NCI-H1694 (cell line): ENCODE measurements at places on chromosomes 6 and 20.

DNA sequence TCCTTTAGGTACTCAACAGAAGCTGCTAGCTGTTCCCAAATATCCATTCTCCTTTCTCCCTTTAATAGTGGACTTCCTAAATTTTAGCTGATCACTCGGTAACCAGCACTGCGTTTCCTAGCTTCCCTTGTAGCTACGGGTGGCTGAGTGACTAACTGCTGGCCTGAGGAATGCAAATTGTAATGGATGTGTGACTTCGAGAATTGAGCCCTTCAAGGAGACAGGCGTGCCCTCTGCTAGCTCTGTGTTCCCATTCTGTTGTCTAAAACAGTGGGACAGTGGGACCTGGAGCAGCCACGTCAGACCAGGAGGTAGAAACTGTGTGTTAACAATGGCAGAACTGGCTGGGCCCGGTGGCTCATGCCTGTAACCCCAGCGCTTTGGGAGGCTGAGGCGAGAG, 56.5 kb downstream of the SCML4 start:
- DNase-seq: no peak

DNA sequence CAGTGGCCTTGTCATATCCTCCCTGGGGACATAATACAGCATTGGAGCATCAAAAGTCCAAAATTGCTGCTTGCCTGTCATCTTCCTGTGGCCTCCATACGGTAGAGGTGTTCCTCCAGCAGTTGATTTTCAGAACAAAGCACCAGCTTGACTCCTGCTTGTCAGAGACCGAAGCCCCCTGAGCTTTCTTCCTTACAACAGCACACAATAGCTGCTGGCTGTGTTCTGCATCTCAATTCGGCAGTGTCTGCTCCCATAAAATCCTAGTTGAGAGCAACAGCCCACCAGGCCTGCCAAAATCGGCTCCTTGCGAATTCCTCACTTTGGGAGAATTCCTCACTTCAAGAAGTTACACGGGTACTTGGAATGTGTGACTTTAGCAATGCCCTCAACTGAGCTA, 372.9 kb downstream of the SAMD5 start:
- DNase-seq: no peak

DNA sequence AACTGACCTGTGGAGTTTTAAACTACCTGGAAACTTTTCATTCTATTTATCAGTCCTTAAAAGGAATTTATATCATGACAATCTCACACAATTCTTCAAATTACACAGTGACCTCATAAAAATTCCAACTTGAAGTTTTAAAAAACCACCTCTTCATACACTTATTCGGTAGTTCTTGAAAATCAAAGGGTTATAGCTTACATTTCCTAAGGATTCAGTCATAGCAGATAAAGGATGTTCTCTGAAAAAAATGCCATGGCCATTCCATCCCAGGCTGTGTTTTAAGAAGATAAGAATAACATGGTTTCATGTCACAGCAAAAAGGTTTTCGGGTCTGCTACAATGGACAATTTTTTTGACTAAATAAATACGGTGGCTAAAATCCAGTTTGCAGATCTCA, 41.2 kb downstream of the GOPC start:
- no peak for DNase-seq

DNA sequence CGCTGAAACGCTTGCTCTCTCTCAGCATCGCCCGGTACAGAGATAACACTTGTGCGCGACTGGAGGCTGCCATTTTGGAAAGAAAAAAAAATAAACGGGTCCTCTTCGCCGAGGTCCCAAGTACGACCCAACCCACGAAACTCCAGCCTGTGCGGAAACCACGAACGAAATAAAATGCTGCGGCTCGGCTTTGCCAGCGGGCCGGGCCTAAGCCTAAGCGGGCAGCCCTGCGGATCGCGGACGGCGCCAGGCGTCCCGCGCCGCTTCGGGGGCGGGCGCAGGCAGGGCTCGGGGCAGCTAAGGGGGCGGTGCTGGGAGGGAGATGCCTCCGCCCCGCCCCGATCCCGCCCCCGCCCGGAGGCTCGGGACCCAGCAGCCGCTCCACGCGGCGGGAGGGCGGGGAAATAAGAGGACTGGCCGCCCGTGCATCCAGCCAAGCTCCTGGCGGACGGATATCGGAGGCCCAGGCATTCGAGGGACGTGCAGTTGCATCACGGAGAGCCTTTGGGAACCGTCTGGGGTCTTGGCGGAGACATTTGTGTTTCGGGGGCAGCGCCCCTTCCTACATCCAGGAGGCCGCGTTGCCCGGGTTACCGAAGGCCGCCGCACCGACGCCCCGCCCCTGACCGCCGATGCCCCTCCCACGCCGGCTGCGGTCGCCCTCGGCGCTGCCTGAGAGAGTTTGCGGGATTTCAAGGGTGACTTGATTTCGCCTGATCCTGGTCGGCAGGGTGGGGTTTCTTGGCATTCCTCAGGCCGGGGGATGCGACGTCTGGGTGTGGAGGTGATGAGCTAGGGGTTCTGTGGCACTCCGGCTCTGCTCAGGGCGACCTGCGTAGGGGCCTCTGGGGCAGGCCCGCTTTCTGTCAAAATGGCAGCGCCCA, at the start of the genes FARS2 and LYRM4:
FARS2 (plus strand) TSS at position 853 of the 884 bp plus-strand sequence.
LYRM4 (minus strand) TSS at position 290 of the 884 bp plus-strand sequence; CDS start at position 73, 217 bp downstream.
- peak; percentile 58 for DNase-seq

GRCh38 chr6:118680452-118681095, 29.2 kb upstream of the CEP85L start:
- no peak for DNase-seq

DNA sequence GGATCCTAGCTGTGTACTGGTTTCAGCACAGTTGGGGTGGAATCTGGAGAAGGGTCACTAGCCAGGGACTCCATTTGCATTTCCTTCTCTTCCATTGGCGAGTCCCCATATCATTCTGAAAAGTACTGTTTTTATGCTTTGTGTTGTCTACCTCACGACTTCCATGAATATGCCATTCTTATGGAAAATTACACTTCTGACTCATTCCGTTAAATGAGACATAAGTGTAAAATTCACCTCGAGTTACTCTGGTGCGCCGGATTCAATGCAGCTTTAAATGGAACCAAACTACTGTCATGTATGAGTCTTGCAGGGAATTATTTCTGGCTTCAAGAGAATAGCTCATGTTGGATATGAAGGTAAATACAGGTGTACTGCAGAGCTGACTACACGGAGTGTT, 99.2 kb downstream of the PDE7B start:
- no peak for DNase-seq

DNA sequence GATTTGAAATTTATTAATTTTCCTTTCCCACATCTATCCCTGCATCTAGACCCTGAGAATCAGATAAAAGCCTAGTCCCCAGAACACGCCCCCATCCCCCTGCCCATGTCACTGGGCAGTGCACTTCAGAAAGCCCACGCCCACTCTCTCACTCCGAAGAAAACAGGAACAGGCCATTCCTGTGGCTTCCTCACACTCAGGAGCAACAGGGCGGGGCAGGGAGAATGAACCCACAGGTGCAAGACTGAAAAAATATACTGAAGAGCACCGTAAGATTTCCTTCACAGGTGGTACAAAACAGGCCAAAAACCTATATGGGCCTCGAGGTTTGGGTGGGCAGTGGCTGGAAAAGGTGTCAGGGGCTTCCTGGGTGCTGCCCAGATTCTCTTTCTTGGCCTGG, 3.4 kb downstream of the OXT start:
- no peak for DNase-seq

DNA sequence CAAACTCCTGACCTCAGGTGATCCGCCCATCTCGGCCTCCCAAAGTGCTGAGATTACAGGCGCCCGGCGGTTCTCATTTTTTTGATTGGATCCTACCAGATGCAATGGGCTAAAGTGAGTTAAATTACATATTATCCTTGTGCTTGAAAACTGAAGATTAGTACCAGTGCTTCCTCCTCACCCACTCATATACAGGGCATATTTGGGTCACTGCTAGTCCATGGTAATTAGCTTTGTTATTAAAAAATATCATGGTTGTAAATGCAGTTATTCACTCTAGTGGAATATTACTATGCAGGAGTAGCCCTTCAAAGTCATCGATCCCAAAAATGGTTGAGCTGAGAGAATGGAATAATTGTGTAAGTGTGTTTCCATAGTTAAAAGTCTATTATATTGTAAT, 26.5 kb downstream of the ZNF292 start:
- no peak for DNase-seq

DNA sequence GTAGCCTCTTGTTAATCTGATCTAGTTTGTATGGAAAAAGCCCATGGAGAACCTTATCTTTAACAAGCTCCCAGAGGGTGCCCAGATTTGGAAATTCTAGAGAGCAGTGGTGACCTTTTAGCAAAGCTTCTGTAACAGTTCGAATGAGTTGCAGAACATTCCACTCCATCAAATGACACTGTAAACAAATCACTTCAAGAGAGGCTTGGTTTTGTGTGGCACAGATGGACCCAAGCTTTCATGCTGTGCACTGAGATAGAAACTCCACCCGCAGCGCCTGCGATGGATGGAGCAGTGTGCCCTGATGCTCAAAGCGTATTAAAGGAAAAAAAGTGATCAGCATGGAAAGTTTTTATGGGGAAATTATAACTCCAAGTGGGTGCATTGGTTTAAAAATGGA, 55.1 kb upstream of the ISM1 start:
- no peak for DNase-seq

GRCh38 chr6:43773980-43774775, 4.2 kb downstream of the VEGFA start:
- no peak for DNase-seq

DNA sequence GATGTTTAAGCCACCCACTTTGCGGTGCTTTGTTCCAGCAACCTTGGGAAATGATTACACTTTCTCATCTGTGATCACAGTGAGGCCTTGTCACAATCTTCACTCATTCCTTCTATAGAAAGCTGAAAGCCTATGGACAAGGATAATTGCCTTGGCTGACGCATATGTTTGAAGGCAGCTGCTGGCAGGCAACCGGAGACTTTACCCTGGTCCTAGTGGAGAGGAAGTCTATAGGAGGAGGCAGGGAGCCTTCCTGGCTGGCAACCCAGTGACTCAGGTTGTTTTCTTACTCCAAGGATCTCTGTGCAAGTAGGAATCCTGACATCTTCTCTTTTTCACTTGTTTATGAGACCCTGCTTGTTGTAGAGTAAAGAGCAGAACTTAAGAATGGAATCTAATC, 34.1 kb upstream of the ESR1 start:
- no peak for DNase-seq

- DNase-seq: no peak
Observed at GRCh38 chr6:97969065-97969464, 686.0 kb upstream of the MMS22L start.

DNA sequence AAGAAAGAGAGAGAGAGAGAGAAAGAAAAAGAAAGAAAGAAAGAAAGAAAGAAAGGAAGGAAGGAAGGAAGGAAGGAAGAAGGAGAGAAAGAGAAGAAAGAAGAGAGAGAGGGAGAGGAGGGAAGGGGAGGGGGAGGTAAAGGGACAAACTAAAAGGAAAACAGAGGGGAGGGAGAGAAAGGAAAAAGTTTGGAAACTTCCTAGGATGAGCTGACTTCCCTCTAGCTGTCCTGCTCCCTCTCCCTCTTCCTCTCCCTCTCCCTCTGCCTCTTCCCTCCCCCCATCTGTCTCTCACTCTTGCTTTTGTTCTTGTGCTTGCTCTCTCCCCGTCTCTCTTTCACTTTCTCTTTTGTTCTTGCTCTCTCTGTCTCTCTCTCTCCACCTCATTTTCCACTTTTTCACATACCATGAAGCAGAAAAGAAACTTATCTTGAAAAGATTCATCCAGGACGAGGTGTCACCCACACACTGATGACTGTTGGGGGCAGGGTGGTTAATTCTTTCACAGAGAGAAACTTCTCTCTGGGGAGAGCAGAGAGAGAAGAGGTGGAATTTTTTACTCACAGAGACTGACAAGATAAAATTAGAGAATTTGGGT, 56.4 kb upstream of the DUSP22 start:
- no peak for DNase-seq

DNA sequence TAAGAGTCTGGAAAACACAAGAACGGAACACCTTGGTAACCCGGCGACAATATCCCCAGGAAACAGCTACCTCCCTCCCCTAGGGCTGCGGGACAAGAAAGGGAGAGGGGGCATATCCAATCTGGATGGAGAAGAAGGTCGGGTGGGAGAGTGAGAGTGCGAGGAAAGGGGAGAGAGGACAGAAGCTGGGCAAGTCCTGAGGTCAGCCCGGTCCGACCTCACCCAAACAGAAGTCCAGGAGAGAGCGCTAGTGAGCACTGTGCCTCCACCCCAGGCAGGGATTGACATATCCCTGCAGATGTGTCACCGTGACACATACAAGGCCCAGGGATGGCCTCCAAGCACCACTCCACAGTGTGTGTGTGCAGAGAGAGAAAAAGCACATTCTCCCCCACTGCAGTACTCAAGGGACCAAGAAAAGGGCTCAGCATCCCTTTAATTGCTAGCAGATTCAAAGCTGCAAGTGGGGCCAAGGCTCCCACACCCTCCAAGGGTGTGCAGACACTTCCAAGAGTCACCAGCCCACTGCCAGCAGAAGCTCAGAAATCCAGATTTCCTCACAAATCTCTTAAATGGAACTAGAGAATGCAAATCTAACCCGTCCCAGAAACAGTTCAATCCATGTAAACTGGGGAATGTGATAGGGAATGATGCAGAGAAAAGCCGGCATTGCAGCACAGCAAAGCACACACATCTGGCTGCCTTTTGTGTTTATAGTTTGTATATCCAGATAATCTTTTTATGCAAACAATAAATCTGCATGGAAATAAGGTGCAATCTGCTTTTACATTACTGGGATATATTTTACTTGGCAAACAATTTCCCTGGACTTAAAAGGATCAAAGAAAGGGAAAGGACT, 3.1 kb downstream of the PXDC1 start:
- peak; percentile 36 for DNase-seq

DNA sequence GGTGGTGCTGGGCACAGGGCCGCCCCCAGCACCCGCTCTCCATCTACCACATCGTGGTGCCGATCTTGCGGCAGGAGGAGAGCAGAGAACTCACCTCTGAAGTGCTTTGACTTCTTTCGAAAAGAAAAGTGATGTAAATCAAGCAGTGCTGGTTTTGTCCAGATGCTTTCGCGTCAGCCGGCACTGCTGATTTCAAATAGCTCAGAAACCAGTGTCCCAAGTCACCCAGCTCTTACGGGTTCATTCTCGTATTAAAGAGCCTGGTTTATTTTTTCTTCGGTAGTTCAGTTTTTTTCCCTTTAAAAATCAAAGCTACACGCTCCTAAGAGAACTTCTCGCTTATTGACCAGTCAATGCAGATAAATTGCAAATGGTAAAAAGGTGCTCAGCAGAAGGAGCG, 32.1 kb downstream of the MYT1 start:
- no peak for DNase-seq

- DNase-seq: no peak
Observed at GRCh38 chr20:658202-658601, 5.2 kb upstream of the SRXN1 start.

DNA sequence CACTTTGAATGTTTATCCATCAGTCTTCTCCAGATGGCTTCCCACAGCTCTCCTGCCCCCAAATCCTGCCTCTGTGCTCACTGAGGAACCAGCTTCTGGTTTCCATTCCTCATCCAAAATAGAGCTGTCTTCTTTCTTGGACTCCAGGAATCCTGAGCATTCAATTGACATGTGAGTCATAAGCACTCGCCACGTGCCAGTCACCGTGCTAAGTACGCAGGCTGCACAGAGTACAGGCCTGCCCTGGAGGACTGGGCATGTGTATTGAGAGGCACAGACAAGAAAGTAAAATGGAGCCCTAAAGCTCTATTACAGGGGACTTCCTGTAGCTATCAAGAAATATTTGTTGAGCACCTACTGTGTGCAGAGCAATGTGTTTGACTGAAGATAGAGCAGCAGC, 39.7 kb upstream of the LRFN2 start:
- no peak for DNase-seq
